Naive thymus-derived CD8-positive, alpha-beta T cell (primary cell): ENCODE measurements at places on chromosomes 4 and X. TPM values are rescaled to one million over a fixed set of nuclear protein-coding genes. Genes with fewer than 3 reads are reported as not detected.
A peak's percentile ranks its signal among the peaks of the same experiment; 100 is the strongest.

The PAGE4 gene
- not detected for total RNA-seq

- no peak overlapping the region for H3K27ac ChIP-seq
- no peaks in the 10 kb centered on the region for H3K36me3 ChIP-seq
- no peaks in the 10 kb centered on the region for H3K27me3 ChIP-seq
- H3K4me1 ChIP-seq, result peaks cover 5% of the 10 kb centered on the region
- DNase-seq, result no peak
These were observed 45.3 kb upstream of the CAMK2D start for GRCh38 chr4:113806850-113807249.

The EMCN gene
- not detected for total RNA-seq

The F11 gene
- not detected for total RNA-seq

- H3K27me3 ChIP-seq, result peaks cover 7% of the 10 kb centered on the region
- no peak for DNase-seq
- no peaks in the 10 kb centered on the region for H3K36me3 ChIP-seq
- no peak overlapping the region for H3K4me3 ChIP-seq
These were observed 32.4 kb downstream of the CYTL1 start for GRCh38 chr4:4986841-4987240.

The CXCL9 gene
- total RNA-seq, result not detected

The CNGA2 gene
- total RNA-seq, result not detected

The MAB21L2 gene
- not detected for total RNA-seq

The CXorf49 gene
- not detected for total RNA-seq

GRCh38 chr4:121256887-121257466, 92.9 kb upstream of the TNIP3 start:
- H3K4me3 ChIP-seq, result peak overlapping the region; percentile 28
- H3K4me1 ChIP-seq, result peaks cover 47% of the 10 kb centered on the region
- no peak for DNase-seq
- peak overlapping the region; percentile 49 for H3K27ac ChIP-seq
- no peaks in the 10 kb centered on the region for H3K36me3 ChIP-seq
- no peaks in the 10 kb centered on the region for H3K27me3 ChIP-seq

DNA sequence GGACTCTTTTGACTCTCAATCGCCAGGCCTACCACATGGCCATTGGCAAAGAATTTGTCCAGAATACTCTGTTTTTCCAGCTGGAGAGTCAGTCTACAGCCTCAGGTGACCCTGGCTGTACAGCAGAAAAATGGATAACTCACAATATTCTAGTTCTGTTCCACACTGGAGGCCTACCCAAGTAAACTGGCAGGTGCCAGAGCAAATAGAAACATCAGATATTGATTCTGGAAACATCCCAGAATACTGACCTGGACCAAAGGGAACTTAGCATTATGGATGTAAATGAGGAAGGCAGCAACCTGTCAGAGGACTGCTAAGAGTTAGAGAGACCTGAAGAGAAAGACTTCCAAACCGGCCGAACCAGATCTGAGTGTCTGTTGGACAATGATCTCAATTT, 147.9 kb upstream of the SMAD1 start:
- peaks cover 5% of the 10 kb centered on the region for H3K27me3 ChIP-seq
- no peak overlapping the region for H3K27ac ChIP-seq

The TMPRSS11A gene
- total RNA-seq, result not detected

DNA sequence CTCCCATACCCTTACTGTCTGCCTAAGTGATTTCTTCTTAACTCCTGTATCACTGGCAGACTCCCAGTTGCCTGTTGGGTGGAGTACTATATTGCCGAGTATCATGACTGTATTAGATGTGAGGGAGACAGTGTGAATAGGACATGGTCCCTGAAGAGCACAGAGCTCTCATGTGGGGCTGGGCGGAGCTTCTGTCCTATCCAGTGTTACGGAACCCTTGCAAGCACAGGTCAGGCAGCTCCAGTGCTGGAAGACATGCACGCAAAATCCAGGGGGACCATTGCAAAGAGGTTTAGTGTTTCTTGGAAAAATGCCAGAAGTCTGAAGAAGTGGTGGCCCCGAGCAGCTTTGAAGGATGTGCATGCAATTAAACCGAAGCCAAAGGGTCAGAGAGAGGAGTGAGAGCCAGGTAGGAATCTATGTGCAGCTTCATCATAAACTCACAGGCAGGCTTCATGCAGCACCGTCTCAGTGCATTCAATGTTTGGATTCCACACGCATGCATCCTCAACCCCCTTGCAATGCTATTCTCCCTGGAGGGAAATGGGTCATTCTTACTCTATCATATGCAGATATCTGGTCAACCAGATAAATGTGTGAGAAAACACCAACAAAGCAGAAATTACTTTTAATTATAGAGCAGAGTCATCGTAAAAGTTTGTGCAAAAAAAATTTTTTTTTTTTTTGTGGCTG, 49.7 kb upstream of the DHRSX start:
- H3K36me3 ChIP-seq, result no peaks in the 10 kb centered on the region
- H3K27me3 ChIP-seq, result peaks cover 19% of the 10 kb centered on the region
- DNase-seq, result no peak
- no peaks in the 10 kb centered on the region for H3K4me1 ChIP-seq
- no peak overlapping the region for H3K27ac ChIP-seq
- H3K4me3 ChIP-seq, result no peak overlapping the region

- H3K36me3 ChIP-seq, result no peaks in the 10 kb centered on the region
- H3K27me3 ChIP-seq, result no peaks in the 10 kb centered on the region
- no peak overlapping the region for H3K27ac ChIP-seq
- no peaks in the 10 kb centered on the region for H3K4me1 ChIP-seq
- H3K4me3 ChIP-seq, result no peak overlapping the region
These were observed 674.1 kb downstream of the RAPGEF2 start for GRCh38 chr4:159776961-159777360.

The ZNF718 gene
- total RNA-seq, result 19.4 TPM

DNA sequence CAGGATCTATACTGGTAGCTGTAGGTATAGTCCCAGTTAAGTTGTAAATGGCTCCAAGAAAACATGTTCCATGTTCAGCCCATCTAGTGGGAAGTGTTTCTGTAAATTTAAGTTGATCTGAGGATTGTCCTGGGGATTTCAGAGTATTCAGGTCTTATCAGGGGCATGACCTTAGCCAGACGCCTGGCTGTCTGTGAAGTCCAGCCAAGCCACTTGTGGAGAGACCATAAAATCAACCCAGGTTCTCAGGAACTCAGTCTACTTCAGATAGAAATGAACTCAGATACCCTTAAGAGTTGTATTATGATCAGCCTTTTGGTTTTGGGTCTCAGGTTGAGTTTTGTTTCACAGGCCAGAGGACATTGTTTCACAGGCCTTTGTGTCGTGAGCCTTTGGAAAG, 95.9 kb downstream of the EGF start:
- no peaks in the 10 kb centered on the region for H3K36me3 ChIP-seq
- no peaks in the 10 kb centered on the region for H3K4me1 ChIP-seq
- H3K4me3 ChIP-seq, result no peak overlapping the region
- DNase-seq, result no peak

GRCh38 chr4:82797405-82798111, 1.0 kb downstream of the SCD5 start:
- H3K4me3 ChIP-seq, result peak overlapping the region; percentile 78
- H3K4me1 ChIP-seq, result peaks cover 7% of the 10 kb centered on the region
- H3K27ac ChIP-seq, result no peak overlapping the region
- peak; percentile 13 for DNase-seq

GRCh38 chr4:46804781-46805413, 104.1 kb downstream of the COX7B2 start:
- H3K27ac ChIP-seq, result no peak overlapping the region
- H3K36me3 ChIP-seq, result no peaks in the 10 kb centered on the region
- H3K27me3 ChIP-seq, result no peaks in the 10 kb centered on the region
- H3K4me1 ChIP-seq, result no peaks in the 10 kb centered on the region

The ADAMTS3 gene
- not detected for total RNA-seq

DNA sequence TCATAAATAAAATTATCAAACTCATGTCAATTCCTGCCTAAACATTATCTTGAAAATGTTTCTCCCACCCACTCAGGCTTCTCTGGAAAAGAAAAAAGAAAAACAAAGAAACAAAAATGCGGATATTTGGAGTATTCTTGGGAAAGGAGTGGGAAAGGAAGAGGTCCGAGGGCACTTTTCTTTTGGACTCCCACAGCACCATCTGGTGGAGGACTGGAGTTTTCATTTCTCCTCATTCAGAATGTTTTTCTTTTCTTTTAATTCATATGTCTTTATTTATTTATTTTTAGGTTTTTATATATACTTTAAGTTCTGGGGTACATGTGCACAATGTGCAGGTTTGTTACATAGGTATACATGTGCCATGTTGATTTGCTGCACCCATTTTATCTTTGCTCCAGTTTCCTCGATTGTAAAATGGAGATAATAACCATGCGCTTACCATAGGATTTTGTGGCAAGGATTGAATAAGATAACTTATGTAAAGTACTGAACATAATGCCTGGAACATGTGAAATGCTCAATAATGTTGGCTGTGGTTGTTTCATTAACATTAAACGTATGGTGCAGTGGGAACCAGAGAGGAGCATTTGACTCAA, 8.0 kb upstream of the KCNE5 start:
- no peaks in the 10 kb centered on the region for H3K4me1 ChIP-seq
- no peaks in the 10 kb centered on the region for H3K36me3 ChIP-seq
- no peak for DNase-seq
- no peaks in the 10 kb centered on the region for H3K27me3 ChIP-seq
- H3K4me3 ChIP-seq, result no peak overlapping the region

GRCh38 chr4:77922158-77923094, 59.8 kb downstream of the MRPL1 start:
- no peaks in the 10 kb centered on the region for H3K27me3 ChIP-seq
- no peak overlapping the region for H3K27ac ChIP-seq
- H3K4me3 ChIP-seq, result no peak overlapping the region
- H3K36me3 ChIP-seq, result peaks cover 23% of the 10 kb centered on the region
- H3K4me1 ChIP-seq, result peaks cover 14% of the 10 kb centered on the region

DNA sequence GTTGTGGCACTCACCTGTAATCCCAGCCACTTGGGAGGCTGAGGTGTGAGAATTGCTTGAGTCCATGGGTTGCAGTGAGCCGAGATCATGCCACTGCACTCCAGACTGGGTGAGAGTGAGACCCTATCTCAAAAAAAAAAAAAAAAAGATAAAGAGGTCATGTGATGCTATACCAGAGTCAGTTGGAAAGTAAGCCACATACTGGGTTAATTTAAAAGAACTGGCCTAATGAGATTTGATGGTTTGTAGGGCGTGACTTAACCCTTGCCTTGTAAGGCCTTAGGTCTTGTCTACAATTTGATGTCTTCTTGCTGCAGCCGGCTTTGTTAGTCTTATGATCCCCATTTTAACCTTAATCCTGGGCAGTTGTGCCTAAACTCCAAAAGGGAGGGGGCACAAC, 5.2 kb downstream of the MGST2 start:
- no peak for DNase-seq
- peaks cover 2% of the 10 kb centered on the region for H3K4me1 ChIP-seq
- no peak overlapping the region for H3K4me3 ChIP-seq

DNA sequence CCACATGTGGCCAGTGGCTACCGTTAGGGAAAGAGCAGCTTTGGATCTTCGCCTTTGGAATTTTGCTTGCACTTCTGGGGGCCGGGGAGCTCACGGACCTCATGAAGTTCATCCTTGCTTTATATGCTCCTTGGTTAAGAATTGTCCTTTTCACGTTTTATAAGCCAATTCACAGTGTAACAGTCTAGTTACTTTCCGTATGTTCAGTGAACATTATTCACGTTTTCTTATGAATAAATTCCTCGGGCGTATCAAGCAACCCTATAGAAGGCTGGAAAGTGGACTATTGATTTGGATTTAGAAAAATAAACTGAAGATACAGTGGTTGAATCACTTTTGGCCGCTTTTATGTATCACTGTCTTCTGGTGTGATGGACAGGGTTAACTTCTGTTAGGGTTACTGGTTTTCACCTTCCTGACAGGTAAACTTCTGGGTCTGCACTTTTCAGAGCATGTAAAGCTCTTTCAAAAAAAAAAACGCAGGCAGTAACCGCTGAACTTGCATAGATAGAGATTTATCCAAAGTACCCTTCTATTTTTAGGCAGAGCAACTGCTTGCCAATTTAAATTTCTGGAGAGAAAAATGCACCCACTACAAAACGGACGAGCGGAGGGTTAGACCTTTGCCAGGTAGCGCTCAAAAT, 569 bp upstream of the PDLIM5 start:
- peak overlapping the region; percentile 93 for H3K27ac ChIP-seq
- H3K4me1 ChIP-seq, result peaks cover 10% of the 10 kb centered on the region
- peaks cover 7% of the 10 kb centered on the region for H3K36me3 ChIP-seq
- no peak for DNase-seq
- peak overlapping the region; percentile 90 for H3K4me3 ChIP-seq
- peaks cover 29% of the 10 kb centered on the region for H3K27me3 ChIP-seq

- no peak overlapping the region for H3K27ac ChIP-seq
- H3K4me1 ChIP-seq, result no peaks in the 10 kb centered on the region
- no peak for DNase-seq
- H3K36me3 ChIP-seq, result no peaks in the 10 kb centered on the region
- no peak overlapping the region for H3K4me3 ChIP-seq
These were observed 1001.3 kb downstream of the CCSER1 start for GRCh38 chr4:91128519-91128918.

GRCh38 chr4:11698033-11698432, 269.3 kb upstream of the HS3ST1 start:
- no peak overlapping the region for H3K4me3 ChIP-seq
- no peak overlapping the region for H3K27ac ChIP-seq
- H3K36me3 ChIP-seq, result no peaks in the 10 kb centered on the region
- no peak for DNase-seq

GRCh38 chr4:47669946-47670345, 167.9 kb downstream of the CORIN start:
- H3K27me3 ChIP-seq, result peaks cover 21% of the 10 kb centered on the region
- DNase-seq, result no peak
- no peak overlapping the region for H3K4me3 ChIP-seq
- no peak overlapping the region for H3K27ac ChIP-seq
- no peaks in the 10 kb centered on the region for H3K36me3 ChIP-seq

- DNase-seq, result no peak
- no peak overlapping the region for H3K4me3 ChIP-seq
- peaks cover 34% of the 10 kb centered on the region for H3K27me3 ChIP-seq
- no peak overlapping the region for H3K27ac ChIP-seq
- no peaks in the 10 kb centered on the region for H3K4me1 ChIP-seq
- peaks cover 5% of the 10 kb centered on the region for H3K36me3 ChIP-seq
These were observed 150.4 kb downstream of the SOWAHB start for GRCh38 chr4:76747563-76747962.

DNA sequence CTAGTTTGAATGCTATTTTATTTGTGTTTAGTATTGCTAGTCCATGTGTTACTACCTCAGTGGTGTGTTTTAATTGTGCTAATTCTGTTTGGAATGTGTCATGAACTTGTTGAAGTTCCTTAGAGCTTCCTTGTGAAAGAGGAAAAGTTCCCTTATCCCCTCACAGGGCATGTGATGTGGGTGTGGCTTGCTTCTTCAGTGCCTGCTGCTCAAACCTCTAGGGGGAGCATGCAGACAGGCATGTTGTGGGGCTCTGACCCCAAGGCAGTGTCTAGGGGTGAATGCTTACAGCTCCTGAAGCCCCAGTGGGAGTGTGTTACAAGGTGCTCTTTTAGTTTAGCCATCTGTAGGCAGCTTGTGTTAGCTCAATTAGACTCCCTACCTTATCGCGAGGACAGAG, 86.5 kb downstream of the MAGED4 start:
- no peaks in the 10 kb centered on the region for H3K4me1 ChIP-seq
- no peak overlapping the region for H3K4me3 ChIP-seq
- H3K36me3 ChIP-seq, result no peaks in the 10 kb centered on the region
- DNase-seq, result no peak
- H3K27ac ChIP-seq, result no peak overlapping the region
